Activated CD8-positive, alpha-beta memory T cell treated with anti-CD3 and anti-CD28 coated beads for 24 hours (primary cell): ENCODE measurements at places on chromosomes 7 and 10.

GRCh38 chr10:105070952-105071351 lies 429.9 kb downstream of the SORCS3 start:
- DNase-seq, result no peak

DNA sequence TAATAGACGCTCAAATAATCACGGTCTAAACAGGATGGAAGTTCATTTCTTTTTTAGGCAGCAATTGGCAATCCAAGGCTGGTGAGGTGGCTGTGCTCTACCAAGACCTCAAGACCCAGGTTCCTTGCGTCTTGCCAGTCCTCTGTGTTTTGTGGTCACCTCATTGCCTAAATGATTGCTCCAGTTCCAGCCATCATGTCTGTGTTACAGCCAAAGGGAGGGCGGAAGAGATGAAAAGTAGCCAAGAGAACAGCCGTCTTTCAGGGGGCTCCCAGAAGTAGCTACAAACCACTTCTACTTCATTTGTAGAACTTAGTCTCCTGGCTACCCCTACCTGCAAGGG lies 19.2 kb upstream of the C10orf67 start:
- DNase-seq, result peak; percentile 64

DNA sequence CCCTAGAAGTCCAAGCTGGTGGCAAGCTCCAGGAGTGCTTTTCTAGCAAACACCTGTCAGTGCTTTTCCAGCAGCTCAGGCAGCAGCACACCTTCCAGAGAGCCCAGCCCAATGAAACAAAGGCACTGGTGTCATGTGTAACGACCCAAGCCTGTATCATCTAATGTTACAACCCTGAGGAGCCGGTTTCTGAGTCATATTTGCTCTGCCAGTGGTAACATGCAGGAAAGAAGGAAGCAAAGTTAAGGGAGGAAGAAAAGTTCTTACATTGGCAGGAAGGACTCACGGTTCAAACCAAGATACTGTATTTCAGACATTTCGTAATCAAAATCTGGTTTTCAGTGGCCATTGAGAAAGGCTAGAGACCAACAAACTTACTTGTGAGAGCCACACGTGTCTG lies at the start of gene ANKRD22:
Gene ANKRD22, minus strand, starts transcription at position 139 of the 400 bp plus-strand sequence. CDS start 237 bp downstream, outside the sequence.
- DNase-seq, result no peak

GRCh38 chr7:69108097-69108496 lies 490.2 kb upstream of the AUTS2 start:
- DNase-seq, result no peak

DNA sequence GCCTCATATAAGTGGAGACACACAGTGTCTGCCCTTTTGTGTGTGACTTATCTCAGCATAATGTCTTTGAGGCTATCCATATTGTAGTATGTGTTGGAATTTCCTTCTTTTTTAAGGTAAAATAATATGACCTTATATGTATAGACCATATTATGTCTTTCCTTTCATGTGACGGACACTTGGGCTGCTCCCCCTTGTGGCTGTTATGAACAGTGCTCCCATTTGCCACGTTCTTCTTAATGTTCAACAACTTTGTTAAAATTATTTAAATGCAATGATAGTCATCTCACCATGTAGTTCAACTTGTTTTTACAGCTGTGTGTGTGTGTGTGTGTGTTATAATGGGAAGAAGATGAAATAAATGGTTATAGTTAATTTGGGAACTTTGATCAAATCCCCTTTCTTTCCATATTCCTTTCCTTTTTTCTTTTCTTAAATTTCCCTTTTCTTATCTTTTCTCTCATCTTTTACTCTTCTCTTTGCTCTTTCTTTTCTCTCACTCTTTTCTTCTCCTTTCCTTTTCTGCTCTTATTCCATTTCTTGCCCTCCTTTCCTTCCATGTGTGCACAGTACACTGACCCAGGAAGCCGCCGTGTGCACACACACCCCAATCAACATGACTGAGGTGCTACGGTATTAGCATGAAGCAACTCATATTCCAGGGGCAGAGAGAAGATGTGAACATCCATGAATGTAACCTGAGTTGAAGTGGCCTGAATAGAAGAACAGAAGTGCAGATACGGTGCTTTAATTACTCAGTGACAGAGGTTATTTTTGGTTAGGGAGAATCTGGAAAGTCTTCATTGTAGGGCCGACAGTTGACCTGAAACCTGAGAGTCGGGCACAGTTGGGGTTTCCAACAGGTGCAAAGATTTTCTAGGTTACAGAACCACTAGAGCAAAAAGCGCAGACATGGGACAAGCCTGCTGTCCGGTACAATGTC lies 596.6 kb downstream of the SDK1 start:
- DNase-seq, result no peak

DNA sequence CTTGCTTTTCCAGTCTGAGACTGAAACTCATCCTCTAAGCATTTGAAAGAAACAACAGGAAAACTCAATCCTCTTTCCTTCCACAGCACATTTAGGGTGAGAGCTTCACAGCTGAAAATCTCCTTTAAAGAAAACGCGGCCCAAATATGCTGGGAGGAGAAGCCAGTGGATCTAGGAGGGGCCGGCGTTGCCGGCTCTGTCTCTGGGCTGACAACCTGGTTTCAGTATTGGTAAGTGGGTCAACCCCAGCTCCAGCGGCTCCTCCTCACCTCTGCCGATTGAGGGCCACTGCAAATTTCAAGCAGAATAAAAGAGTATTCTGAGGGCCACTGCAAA lies 75.3 kb upstream of the CPXM2 start:
- no peak for DNase-seq

GRCh38 chr7:30177965-30178364 lies 43.2 kb downstream of the MTURN start:
- DNase-seq, result no peak

DNA sequence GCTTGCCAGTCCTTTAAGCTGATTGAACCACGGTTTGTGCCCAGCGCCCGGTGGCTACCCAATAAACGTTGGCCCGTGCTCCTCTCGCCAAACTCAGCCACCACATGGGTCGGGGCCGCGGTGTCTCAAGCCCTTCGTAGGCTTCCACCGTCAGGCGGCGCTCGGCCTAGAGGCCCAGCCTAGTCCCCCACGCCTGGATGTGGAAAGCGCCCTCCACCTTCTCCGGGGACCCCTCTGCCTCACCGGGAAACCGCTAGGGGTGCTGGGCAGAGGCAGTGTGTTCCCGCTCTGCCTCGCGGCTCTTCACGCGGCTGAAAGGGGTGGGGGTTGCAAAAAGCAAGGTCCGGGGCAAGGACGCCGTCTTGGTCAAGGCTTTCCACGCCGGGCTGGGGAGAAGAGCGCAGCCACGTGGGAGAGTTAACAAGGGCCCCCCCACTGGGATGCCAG lies 29.8 kb downstream of the LEP start:
- no peak for DNase-seq

DNA sequence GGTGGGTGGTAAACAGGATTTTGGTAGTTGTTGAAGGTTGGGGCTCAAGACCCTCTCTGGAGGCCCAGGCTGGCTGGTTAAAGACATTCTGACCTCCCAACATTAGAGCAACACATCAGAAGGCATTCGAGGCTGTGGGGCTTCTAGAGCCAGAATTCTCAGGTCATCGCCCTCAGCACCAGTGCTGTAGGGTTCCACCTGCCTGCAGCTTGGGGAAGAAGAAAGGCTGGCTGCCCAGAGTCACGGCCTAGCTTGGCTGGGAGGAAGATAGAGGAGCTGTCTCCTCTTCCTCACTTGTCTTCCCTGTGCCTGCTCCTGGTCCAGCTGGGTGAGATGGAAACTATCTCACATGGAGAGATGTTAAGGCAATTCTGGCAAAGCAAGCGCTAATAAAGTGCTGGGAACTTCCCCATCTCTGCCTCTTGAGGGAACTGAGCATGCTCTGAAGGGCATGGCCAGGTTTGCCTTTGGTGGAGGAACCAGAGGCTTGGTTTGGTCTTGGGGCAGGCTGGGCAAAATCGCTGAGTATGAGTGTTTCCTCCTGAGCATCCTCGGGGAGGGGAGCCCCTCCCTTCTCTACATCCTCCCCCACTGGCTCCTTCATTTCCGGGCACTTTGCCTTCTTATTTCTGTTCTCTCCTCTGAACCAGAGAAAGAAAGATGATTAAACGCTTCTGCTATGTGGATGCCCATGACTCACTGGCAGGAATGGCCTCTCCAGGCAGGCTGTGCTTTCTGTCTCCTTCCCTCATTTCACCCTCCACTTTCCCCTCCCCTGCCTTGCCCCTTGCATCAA lies 509.0 kb upstream of the PODXL start:
- DNase-seq, result no peak

DNA sequence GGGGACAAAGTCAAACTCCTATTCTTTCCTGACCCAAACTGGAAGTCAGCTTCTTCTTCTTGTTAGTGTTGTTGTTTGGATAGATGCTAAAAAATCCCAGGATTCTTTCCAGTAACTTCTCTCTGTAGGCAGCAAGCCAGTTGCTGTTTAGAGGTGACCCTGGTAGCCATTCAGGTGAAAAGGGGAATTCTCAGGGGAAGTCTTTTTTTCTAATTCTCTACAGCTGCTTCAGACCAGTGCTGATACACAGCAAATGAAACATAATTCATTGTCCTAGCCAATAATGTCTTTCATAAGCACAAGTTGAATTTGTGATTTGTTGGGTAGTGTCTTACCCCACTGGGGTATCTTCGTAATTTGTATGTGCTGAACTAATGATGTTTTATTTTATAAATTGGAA lies 357.3 kb downstream of the BBS9 start:
- DNase-seq, result no peak

DNA sequence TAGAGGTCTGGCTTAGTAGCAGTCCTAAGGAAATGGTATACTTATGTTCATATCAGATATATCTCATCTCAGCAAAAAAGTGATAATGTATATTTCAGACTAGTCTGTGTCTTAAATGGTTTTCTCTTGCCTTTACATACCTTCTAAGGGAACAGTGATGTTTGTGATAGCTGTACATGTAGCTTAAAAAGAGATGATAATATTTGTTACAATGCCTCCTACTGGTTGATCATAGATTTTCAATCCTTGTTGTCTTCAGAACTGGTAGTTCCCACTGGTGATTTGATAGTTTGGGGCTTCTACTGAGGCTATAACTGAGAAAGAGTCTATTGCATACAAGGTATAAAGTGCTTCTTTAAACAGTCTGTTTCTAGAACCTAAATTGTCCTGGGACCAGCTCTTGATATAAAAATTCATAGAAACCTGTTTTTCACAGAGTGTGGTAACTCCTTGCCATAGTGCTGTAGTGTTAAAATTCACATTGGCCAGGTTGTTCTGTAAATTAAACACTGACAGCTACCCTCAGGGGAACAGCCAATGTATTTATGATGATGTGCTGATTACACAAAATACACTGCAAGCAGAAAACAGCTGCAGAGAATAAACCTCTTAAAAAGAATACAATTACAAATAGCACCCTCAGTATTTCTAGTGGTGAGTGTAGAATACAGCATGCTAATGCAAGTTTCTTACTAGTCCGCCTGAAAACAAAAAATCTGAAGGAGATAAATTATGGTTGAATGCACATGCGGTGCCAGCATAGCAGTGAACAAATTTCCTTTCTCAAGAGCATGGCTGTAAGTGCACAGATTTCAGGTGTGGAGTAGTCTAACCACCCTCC lies 90.3 kb downstream of the BTRC start:
- no peak for DNase-seq

DNA sequence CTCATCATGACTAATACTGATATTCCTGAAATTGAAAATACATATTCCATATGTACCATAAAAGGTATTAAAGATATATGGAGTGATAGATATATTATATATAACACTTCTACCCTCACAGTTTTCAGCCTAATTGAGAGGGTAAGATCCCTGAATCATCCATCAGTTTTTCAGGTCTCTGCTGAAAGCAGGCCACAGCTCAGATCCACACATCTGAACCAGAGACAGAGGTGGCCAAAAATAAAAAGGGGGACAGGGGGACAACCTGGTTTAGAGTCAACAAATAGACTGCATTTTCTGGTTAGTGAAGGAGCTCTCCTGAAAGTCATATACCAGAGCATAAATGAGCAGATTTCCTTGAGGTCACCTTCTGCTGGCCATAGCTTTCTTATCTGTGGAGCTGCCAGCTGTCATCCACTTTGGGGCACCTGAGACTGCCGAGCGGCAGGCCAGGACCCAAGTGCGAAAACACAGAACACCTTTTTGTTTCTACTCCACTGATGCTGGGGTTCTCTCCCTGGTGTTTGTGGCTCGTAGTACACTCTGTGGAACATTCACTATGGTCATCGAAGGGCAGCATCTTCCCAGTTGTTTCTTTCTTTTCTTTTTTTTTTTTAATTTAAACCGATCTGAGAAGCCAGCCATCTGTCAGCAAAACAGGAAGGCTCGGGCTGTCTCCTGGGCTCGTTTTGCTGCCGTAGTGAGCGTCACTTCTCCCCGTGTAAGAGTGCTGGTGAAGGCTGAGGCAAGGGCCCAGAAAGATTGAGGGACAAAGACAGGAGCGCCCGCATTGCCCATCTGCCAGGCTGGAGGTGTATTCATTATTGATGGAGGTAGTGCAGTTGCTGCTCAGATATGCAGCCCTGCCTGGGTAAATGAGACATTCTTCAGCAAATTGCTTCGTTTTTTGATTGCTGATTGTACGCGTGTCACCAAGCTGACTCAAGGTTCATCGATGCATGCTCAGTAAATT lies 13.5 kb downstream of the IKZF1 start:
- peak; percentile 73 for DNase-seq

GRCh38 chr7:19815546-19815945 lies 42.1 kb upstream of the TMEM196 start:
- DNase-seq, result no peak

GRCh38 chr7:30814700-30815387 lies 43.6 kb downstream of the MINDY4 start:
- no peak for DNase-seq

DNA sequence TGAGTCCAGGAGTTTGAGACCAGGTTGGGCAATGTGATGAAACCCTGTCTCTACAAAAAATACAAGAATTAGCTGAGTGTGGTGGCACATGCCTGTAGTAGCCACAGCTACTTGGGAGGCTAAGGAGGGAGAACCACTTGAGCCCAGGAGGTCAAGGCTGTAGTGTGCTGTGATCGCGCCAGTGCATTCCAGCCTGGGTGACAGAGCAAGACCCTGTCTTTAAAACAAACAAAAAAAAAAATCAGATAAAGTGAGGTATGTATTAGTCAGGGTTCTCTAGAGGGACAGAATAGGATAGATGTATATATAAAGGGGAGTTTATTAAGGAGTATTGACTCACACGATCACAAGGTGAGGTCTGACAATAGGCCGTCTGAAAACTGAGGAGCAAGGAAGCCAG lies 101.5 kb upstream of the GPR26 start:
- no peak for DNase-seq

DNA sequence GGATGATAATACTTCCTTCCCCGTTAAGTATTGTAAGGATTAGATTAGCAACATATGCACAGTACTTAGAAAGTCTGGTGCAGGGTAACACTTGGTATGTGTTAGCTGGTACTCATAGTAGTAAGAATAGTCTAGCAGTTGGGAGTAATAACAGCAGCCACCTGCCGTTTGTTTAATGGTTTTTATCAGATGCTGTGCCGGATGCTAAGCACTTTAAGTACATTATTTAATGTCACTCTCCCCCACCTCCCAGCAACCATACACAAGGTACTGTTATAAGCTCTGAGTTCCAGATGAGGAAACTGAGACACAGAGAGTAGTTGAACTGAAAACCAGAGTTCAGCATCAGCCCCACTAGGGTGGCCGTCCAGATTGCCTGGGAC lies 60.1 kb downstream of the ZMIZ1 start:
- no peak for DNase-seq

DNA sequence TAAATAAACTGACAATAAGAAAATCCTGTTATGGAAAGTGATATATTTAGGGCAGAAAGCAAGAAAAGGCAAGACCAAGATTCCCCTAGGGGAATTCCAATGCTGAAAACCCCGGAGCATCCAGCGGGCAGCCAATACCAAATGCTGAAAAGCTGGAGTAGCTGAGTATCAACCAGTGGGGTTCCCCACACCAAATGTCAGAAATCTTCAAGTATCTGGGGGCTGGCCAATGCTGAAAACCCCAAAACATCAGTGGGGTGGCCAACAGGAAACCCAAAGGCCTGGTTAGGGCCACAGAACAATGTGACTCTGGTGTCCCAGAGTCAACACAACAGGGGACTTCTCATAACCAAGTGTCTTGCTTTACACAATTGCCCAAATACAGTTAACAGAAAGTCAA lies 271.8 kb upstream of the CACNA2D1 start:
- DNase-seq, result no peak
